ENCODE measurements at places on chromosomes 4 and X.

GRCh38 chr4:79780129-79780528 lies 292.9 kb downstream of the ANTXR2 start:
- DNase-seq, result no peak

DNA sequence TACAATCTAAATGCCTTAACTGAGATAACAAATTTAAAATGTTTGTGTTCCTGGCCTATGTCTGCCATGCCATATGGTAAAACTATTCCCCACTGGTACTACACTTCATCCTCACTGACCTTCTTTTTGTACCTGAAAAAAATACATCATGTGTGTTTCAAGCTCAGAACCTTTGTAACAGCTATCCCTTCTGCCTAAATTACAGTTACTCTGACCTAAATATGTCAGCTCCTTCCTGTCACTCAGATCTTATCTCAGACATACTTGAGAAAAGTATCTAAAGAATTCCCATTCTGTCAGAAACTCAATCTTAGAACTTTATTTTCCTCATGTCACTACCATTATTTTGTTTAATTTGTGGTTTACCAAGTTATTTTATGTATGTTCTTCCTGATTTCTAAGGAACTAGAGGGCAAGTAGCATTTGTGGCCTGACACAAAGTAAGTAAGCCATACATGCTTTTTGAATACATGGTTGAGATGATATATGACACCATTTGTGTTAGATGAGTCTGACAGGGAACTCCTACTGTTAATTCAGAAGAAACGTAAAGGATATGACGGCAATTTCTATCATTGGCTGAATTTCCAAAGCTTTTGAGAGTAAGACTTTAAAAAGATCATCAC lies 456.5 kb upstream of the NDST3 start:
- no peak for DNase-seq

DNA sequence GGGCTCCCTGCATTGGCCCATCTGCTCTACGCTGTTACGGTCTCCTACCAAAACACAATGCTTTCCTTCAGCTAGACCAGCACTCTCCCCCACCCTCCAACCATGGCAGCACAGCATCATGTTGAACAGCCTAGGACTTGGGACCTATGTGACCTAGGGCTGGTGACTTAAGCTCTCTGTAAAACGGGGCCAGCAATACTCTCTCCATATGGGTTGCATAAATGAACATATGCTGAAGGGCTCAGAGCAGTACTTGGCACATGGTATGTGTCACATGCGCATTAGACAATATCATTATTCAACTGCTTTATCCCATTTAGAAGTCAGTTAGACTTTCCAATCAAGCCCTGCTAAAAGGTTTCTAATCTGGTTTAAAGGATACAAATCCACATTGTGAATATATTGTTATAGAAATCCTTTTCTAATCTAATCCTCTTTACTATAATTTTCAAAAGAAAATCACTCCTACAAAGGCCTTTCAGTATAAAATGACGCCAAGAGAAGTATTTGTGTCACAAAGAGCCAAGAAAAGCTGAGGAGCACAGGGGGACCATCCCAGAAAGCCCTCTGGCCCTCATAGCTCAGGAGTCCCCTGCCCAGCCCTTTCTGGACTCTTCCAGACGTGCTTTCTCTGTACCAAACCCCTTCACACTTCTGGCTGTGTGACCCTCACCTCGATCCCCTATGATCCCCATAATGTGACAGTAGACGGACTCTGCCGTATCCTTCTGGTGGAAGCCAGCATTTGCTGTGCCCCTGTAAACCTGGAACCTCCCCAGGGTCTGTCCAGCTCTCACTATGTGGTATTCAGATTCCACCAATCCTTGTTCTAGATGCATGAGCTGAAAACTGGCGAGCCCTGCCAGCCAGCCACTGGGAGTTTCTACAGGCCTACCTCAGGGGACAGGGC lies 42.3 kb downstream of the NSG1 start:
- DNase-seq, result no peak

GRCh38 chr4:7902101-7902553 lies 37.5 kb downstream of the AFAP1 start:
- DNase-seq, result no peak

DNA sequence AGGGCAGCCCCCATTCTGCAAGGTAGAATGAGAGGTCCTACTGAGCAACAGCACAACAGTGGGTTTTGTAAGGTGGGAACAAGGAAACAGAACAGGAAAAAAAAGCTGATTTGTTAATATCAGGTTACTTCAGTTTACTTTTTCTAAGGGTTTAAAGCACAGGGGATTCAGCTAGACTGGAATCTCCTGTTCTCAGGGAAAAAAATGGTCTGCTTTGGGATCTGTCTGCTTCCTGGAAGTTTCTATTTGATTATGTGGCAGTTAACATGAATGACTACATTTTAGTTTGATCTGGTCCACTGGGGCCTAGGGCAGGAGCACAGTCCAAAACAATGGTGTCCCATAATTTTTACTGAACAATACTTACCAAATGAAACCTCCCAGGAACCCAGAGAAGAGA lies 104.6 kb downstream of the FBXW7 start:
- no peak for DNase-seq

DNA sequence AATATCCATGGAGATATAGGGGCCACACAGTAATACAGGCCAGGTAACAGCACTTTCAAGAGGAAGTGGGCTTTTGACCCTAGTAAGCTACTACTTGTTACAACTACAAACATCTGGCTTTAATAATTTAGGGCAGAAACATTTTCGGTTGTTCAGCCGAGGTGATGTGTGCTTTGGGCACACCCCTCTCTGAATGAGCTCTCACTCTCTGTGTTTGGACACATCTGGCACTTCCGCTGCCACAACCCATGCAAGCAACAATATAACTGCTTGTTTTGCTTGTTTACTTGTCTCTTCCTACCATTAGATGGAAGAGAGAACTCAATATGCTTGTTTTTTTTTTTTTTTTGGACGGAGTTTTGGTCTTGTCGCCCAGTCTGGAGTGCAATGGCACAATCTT lies 277.2 kb downstream of the HS3ST1 start:
- no peak for DNase-seq

DNA sequence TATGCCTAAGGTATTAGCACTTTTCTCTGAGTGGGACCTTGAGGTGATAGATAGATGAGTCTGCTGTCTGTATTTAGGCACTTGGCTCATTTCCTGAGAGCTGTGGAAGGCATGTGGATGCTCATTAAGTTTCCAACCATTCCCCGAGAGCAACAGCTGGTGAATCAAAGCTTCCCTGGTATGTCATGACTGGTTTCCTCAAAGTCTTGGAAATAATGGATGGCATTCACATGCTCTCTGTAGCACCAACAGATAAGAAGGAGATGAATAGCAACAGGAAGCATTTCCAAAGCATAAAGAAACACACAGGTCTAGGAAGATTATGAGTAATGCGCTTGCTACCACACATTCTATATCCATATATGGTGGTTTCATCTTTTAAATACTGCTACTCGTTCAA lies 118.3 kb upstream of the ETNPPL start:
- no peak for DNase-seq

- DNase-seq, result no peak
Observed at GRCh38 chr4:64738240-64738639, 329.0 kb upstream of the TECRL start.

GRCh38 chr4:153131596-153131995 lies 72.6 kb upstream of the TRIM2 start:
- DNase-seq, result no peak

GRCh38 chr4:127486248-127486647 lies 146.5 kb upstream of the INTU start:
- no peak for DNase-seq

- no peak for DNase-seq
Observed at GRCh38 chrX:151695583-151696340, 504 bp downstream of the PRRG3 start.

- no peak for DNase-seq
Observed at GRCh38 chr4:101295691-101296090, 51.6 kb downstream of the PPP3CA start.

DNA sequence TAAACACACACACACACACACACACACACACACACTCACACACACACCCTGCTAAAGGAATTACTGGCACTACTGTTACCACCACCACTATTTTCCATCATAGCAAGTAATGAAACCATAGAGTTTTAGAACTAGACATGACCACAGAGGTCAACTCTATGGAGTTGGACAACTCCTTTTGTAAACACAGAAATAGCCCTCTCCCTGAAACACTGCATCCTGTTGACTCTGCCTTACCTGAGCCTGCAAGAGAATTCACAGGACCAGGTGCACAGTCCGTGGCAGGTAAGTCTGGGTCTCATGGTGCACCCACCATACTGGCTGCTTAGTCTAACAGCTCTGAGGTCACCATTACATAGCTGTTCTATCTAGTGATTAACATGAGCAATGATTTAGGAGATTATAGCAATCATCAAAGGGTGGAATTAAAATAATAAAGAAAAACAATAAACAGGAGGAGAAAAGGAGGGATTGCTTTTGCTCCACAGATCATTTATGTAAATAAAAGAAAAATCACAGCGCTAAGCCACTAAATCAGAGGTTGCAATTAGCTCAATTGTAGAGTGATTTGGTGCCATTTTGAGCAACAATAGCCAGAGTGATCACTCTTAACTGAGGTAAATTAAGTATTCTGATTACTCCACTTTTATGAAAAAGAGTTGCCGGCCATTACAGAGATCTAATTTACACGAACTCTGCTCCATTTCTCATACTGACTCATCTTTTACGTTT lies 340.0 kb upstream of the RASGEF1B start:
- DNase-seq, result no peak

DNA sequence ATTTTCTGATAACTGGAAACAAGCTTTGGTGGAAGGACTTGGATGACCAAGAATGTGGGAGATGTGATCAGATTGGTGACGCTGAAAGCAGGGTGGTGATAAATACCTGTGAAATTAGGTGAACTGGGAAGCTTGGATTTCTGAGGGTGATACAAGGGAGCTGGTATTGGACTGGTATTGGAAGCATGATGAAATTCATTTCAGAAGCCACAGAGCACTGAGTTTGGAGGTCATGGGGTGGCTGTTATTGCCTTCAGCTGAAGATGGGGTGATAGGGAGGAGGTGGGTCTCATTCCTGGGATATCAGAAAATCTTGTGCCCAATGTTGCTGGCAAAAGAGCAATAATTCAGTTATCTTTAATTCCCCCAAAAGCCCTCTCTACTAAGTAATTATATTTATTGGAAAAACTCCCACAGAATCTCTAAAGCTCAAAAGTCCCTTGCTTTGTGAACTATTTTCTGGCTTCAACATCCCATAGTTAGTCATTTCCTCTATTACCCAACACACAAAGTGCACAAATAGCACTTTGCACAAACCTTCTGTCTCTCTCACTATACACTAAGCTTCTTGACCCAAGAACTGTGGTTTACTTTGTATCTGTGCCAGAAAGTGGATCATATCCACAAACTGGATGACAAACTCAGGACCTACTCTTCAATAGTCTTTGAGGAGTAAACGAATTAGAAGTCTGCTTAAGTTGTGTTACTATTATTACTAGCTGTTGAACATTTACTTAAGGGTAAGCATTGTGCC lies 23.1 kb upstream of the CAMK2D start:
- DNase-seq, result no peak

GRCh38 chr4:166625018-166625637 lies 609.2 kb downstream of the SPOCK3 start:
- no peak for DNase-seq
